ENCODE measurements at places on chromosomes 5 and 9. TPM values are rescaled to one million over a fixed set of nuclear protein-coding genes. Genes with fewer than 3 reads are reported as not detected.

DNA sequence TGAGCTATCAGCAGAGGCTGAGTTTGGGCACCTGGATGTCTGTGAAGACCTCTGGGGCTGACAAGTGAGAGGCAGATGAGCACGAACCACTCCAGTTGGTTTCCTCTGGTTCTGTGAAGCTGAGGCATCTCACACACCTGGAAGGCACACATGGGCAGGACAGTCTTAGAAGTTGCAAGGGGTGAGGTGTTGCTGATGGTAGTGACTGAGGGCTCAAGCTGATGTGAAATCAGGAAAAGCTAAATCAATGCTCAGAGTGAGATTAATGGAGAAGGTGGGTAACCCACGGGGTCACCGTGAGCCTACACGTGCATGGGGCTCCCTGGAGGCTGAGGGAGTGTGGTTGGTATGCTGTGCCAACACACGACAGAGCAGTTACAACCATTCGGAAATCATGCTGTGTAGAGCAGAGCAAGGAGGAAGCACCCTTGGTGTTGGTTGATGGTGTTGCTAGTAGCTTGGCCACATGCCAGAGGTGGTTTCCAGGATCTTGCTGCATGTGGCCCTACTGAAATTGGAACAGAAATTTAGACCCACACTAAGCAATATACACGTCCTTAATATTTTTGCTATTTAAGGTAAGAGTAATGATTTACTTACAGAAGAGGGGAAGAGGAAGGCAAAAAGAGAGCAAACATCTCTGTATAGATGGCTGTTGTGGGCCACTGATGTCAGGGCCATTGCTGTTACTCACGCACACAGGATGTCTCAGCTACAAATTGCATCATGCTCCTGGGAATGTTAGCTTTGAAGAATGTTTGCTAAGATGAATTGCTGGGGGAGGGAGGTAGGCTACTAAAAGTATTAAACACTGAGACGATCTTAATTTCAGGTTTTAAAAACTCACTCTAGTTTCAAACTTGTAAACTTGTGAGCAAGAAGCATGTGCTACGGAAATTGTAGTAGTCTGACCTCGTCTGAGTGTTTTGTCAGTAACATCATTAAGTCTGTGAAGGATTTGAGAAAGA lies 170.5 kb downstream of the ARHGEF28 start:
- H3K36me3 ChIP-seq, result peaks cover 3% of the 10 kb centered on the region
- H3K4me1 ChIP-seq, result no peaks in the 10 kb centered on the region

DNA sequence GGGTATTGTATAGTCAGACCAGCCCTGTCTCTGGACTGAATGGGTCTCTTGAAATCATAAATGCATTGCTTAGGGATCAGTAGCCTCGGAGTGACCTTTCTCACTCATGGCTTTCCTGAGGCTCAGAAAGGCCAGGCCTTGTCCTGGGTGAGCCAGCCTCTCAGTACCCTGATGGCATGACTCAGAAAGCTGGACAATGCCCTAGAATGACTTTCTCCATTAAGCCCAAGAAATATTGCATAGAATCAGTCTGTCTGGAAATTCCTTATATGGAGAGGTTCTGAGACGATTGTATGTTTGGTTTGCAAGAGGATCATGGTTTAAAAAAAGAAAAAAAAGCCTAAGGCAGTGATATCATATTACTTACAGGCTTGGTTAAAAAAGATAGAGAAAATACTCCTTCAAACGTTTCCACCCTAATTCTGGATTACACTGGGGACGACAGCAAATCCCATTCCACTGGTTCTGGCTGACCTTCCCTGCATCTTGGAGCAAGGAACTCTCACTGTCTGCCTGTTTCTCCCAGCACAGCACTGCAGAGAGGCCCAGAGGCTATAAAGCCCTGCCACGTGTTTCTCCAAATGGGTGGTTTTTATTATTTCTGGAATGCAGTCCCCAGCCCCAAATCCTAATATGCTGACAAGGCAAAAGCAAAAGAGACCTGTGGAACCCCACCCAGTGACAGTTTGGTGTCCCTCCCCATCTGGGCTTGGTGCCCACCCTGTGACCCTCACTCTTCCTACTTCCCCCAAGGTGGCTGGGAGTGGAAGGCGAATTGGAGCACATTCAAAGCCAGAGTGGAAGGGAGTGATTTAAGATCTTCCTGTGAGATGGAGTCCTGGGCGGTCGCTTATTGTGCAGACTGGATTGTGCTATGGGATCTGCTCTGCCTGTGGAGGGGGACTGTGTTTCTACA lies 34.4 kb downstream of the MAP1B start:
- no peak for DNase-seq
- H3K4me1 ChIP-seq, result no peaks in the 10 kb centered on the region
- no peaks in the 10 kb centered on the region for H3K27me3 ChIP-seq

- H3K4me1 ChIP-seq, result no peaks in the 10 kb centered on the region
- no peak overlapping the region for H3K27ac ChIP-seq
- no peak for DNase-seq
- no peak overlapping the region for H3K4me3 ChIP-seq
Measured at GRCh38 chr9:85569988-85570387, 171.8 kb downstream of the AGTPBP1 start.

GRCh38 chr5:88740604-88741185 lies 142.3 kb downstream of the MEF2C start:
- no peak for DNase-seq
- H3K27me3 ChIP-seq, result no peaks in the 10 kb centered on the region
- no peak overlapping the region for H3K4me3 ChIP-seq
- H3K27ac ChIP-seq, result no peak overlapping the region
- H3K4me1 ChIP-seq, result no peaks in the 10 kb centered on the region

- H3K27ac ChIP-seq, result no peak overlapping the region
- no peak overlapping the region for H3K4me3 ChIP-seq
- H3K36me3 ChIP-seq, result no peaks in the 10 kb centered on the region
- H3K4me1 ChIP-seq, result no peaks in the 10 kb centered on the region
Measured at GRCh38 chr5:9454491-9454890, 91.4 kb downstream of the SEMA5A start.

- H3K27ac ChIP-seq, result no peak overlapping the region
- H3K27me3 ChIP-seq, result no peaks in the 10 kb centered on the region
- no peaks in the 10 kb centered on the region for H3K36me3 ChIP-seq
- DNase-seq, result no peak
- no peak overlapping the region for H3K4me3 ChIP-seq
Measured at GRCh38 chr9:27468462-27469110, 55.5 kb upstream of the IFNK start.

DNA sequence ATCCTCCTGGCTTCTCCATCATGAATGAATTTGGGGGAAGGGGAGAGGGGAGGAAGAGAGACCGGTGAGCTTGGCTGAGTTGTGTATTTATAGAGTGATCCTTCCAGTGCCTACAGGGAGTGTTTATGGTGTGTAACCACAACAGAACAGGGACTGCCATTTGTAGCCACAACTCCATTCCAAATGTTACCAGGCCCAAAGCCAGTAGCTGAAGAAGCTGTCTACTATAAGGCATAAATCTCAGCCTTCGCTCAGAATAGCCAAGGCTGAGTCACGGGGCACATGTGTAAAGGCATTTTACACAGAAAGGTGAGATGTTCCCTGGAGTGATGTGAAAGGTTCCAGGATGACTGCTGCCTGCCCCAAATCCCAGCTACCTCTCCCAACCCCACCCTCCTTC lies 2.5 kb downstream of the TMEM252 start:
- H3K36me3 ChIP-seq, result no peaks in the 10 kb centered on the region
- H3K27me3 ChIP-seq, result no peaks in the 10 kb centered on the region
- no peak overlapping the region for H3K4me3 ChIP-seq
- no peak for DNase-seq
- H3K4me1 ChIP-seq, result no peaks in the 10 kb centered on the region

Gene AHRR
- polyA plus RNA-seq, result 0.15 TPM

Gene FAXDC2
- 27.5 TPM for polyA plus RNA-seq

Gene PTGER4
- 0.60 TPM for polyA plus RNA-seq

Measured in liver (tissue), 10 donors.